ENCODE measurements at places on chromosomes 2 and 18.
A peak's percentile ranks its signal among the peaks of the same experiment; 100 is the strongest.

GRCh38 chr2:44778671-44779476 lies 162.6 kb upstream of the SIX3 start:
- peaks cover 16% of the 10 kb centered on the region for H3K27me3 ChIP-seq
- no peaks in the 10 kb centered on the region for H3K36me3 ChIP-seq
- H3K4me3 ChIP-seq: no peak overlapping the region
- DNase-seq: peak; percentile 12
- no peak overlapping the region for H3K27ac ChIP-seq
- no peaks in the 10 kb centered on the region for H3K4me1 ChIP-seq

DNA sequence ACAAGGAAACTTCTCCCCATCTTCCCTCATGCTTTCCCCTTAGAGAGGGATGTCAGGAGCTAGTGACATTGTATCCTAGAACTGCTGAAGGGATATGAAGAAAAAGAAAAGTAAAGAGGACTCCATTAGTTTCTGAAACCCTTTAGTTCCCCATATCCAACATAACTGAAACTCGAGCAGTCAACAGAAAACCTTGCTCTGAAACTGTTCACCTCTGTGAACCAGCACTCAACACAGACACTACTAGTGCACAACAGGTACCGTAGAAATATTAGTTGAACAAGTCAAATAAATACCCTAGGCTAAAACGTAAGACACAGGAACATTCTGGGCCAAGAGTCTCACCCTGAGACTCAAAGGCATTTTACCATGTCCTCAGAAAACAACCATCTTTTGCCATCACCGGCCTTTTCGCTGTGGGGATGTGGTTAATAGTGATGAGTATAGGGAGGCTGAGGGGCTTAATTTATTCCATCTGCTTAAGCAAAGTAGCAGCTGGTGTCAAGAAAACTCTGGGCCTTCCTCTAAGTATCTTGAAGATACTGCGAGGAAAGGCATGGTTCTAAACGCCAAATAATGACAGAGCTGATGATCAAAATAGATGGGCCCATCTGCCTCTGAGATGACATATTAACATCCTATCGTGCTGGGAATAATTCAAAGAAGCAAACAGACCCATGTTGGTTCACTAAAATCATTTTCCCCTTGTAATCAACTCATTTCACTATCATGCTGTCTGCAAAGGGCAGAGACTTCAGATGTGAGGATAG lies 156.8 kb downstream of the STK39 start:
- DNase-seq: no peak
- no peaks in the 10 kb centered on the region for H3K36me3 ChIP-seq
- peaks cover 17% of the 10 kb centered on the region for H3K4me1 ChIP-seq
- H3K4me3 ChIP-seq: no peak overlapping the region

DNA sequence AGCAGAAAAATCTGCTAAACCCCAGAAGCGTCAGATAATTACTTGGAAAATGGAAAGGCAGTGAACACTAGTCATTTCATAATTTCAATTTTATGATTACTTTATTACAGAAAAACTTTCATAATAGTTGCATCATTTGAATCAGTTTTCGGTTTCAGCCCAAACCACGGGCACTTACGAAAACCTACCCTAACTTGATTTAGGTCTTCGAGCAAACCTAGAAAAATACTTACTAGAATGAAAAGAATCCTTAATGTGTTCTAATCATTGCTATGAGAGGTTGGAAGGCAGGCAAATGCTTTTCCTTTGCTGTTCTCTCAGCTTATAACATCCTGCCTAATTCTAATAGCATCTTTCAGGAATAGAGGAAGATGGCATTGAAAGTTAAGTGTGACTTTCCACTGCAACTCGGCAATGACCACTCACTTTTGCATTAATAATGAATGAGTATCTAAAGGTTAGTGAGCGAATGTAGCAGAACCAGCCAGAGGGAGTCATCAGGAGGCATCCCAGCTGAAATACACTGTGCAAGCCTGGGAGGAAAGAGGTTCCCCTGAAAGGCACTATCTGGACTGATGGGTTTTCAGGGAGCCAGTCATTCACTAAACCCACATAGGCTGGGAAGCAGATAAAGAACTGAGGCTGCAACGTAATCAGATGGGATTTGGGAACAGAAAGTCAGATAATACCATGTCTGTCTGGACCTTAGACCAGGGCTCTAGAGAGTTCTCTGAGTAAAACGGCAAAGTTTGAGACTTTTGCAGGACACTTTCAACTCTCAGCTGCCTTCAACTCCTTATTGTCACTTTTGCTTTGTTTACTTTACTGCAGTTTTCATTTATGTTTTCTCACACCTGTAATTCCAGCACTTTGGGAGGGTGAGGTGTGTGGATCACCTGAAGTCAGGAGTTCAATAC lies 520.8 kb downstream of the RNF144A start:
- H3K27ac ChIP-seq: peak overlapping the region; percentile 98
- H3K4me3 ChIP-seq: peak overlapping the region; percentile 88
- no peaks in the 10 kb centered on the region for H3K27me3 ChIP-seq
- peaks cover 86% of the 10 kb centered on the region for H3K4me1 ChIP-seq
- H3K36me3 ChIP-seq: peaks cover 41% of the 10 kb centered on the region

- H3K27ac ChIP-seq: no peak overlapping the region
- H3K4me3 ChIP-seq: no peak overlapping the region
- H3K36me3 ChIP-seq: no peaks in the 10 kb centered on the region
- H3K27me3 ChIP-seq: no peaks in the 10 kb centered on the region
Observed at GRCh38 chr18:58336605-58337004, 292.3 kb downstream of the ALPK2 start.

DNA sequence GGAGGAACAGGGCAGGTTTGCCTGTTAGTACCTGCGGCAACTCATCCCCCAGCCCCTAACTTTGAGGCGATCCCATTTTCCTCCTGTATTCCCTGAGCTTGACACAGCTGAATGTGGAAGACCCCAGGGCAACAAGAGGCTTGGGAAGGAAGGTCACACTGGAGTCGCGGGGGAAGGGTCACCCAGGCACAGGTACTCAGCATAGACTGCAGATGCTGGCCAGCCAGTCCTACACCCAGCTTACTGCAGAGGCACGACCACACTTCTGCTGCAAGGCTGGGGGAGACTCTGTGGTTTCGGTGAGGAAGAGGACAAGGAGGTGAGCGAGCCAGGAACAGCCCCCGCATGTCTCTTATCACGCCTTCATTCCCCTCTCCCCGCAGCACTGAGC lies 91.5 kb downstream of the MALT1 start:
- peaks cover 15% of the 10 kb centered on the region for H3K4me1 ChIP-seq
- no peak for DNase-seq
- no peak overlapping the region for H3K27ac ChIP-seq
- H3K27me3 ChIP-seq: peaks cover 32% of the 10 kb centered on the region
- H3K4me3 ChIP-seq: no peak overlapping the region

- H3K36me3 ChIP-seq: no peaks in the 10 kb centered on the region
- H3K27me3 ChIP-seq: no peaks in the 10 kb centered on the region
- peaks cover 8% of the 10 kb centered on the region for H3K4me1 ChIP-seq
- no peak overlapping the region for H3K4me3 ChIP-seq
- no peak overlapping the region for H3K27ac ChIP-seq
Observed at GRCh38 chr2:65062843-65063825, 6.9 kb downstream of the CEP68 start.

GRCh38 chr2:8202132-8202531 lies 479.7 kb upstream of the ID2 start:
- no peak overlapping the region for H3K4me3 ChIP-seq
- H3K27ac ChIP-seq: no peak overlapping the region
- H3K27me3 ChIP-seq: no peaks in the 10 kb centered on the region

- peaks cover 16% of the 10 kb centered on the region for H3K27me3 ChIP-seq
- peaks cover 10% of the 10 kb centered on the region for H3K36me3 ChIP-seq
- DNase-seq: no peak
- no peaks in the 10 kb centered on the region for H3K4me1 ChIP-seq
- H3K4me3 ChIP-seq: no peak overlapping the region
Observed at GRCh38 chr18:63765837-63766236, 9.4 kb upstream of the SERPINB7 start.

- H3K27me3 ChIP-seq: peaks cover 39% of the 10 kb centered on the region
- DNase-seq: no peak
- no peak overlapping the region for H3K4me3 ChIP-seq
- no peak overlapping the region for H3K27ac ChIP-seq
- no peaks in the 10 kb centered on the region for H3K36me3 ChIP-seq
Observed at GRCh38 chr2:219709331-219709761, 81.9 kb downstream of the SLC4A3 start.

DNA sequence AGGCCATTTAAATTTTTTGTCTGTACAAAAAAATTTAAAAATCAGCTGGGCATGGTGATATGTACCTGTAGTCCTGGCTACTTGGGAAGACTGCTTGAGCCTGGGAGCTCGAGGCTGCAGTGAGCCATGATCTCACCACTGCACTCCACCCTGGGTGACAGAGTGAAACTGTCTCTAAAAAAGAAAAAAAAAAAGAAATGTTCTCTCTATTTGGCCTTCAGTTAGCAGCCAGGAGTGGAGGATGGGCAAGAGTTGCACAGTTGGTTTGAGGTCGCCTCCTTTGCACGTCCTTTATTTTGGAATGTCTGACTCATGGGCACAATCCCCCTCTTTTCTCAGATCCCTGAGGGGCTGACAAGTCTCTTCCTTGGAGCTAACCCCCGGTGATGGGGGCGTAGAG lies 26.3 kb downstream of the ITM2C start:
- no peaks in the 10 kb centered on the region for H3K36me3 ChIP-seq
- H3K4me3 ChIP-seq: no peak overlapping the region
- H3K27ac ChIP-seq: no peak overlapping the region
- peaks cover 45% of the 10 kb centered on the region for H3K27me3 ChIP-seq
- peaks cover 9% of the 10 kb centered on the region for H3K4me1 ChIP-seq

DNA sequence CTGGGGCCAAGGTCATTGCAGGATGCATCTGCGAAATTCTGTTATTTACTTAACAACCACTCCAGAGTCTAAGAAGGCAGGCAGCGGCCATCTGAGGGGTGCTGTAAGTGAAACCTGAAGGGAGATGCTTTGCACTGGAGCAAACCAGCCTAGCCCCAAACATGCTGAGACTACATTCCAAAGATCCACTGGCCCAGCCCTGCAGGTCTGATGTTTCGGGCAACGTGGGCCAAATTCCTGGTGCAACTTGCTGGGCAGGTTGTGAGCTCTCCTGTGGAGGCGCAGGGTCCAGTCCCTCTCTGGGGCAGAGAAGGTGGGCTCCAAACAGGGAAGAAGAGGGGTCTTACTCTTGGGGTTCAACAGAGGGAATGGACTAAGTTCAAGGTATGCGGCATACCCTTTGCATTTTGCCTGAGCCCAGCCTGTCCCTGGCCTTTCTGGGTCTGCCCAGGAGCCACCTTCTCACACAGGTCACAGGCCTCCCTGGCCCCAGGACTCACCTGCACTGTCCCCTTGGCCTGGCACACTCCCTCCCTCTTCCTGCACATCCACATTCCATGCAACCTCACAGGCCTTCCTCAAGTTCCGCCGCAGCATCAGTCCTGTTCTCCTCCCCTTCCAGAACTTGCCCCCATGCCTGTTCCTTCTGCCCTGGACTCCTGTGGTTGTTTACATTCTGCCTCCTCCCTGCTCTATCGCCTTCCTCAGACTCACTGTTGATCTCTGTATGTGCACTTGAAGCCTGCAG lies 5.1 kb upstream of the MAL start:
- DNase-seq: peak; percentile 44
- H3K4me1 ChIP-seq: no peaks in the 10 kb centered on the region
- no peaks in the 10 kb centered on the region for H3K36me3 ChIP-seq
- H3K27me3 ChIP-seq: peaks cover 28% of the 10 kb centered on the region
- H3K4me3 ChIP-seq: no peak overlapping the region

GRCh38 chr2:201909961-201910361 lies 103.6 kb downstream of the CDK15 start:
- no peak overlapping the region for H3K27ac ChIP-seq
- no peaks in the 10 kb centered on the region for H3K36me3 ChIP-seq
- H3K27me3 ChIP-seq: peaks cover 10% of the 10 kb centered on the region
- DNase-seq: no peak
- peak overlapping the region; percentile 62 for H3K4me3 ChIP-seq

DNA sequence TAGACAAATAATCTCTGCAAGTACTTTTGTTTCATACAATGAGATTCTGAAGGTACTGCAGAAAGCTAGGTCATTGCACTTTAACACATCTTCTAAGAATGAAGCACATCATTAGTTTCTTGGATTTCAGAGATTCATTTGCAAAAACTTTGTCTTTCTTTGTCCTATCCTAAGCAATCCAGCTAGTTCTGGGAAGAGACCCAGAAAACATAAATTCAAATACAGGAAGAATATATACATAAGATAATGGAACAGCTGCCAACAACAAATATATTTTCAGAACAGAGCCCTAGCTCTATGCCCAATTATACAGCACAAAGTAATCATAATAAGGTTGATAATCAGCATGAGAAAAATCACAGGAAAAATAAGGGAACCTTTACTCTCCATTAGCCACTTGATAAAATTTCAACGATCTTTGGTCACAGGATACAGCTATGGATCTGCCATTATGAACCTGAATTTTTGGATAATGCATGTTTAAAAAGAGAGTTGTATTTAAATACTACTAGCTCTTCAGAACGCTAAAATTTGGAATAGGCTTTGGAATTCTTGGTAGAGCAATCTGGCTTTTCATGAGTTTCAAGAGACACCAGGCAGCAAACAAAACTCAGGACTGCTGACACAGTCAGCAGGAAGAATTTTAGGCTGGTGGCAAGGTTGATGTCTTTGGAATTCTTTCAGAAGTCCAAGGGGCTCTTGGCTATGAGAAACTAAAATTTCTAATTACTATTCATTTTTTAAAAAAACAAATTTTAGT lies 250.4 kb upstream of the SMIM21 start:
- DNase-seq: no peak
- peaks cover 27% of the 10 kb centered on the region for H3K27me3 ChIP-seq
- H3K27ac ChIP-seq: no peak overlapping the region
- no peaks in the 10 kb centered on the region for H3K4me1 ChIP-seq
- H3K4me3 ChIP-seq: no peak overlapping the region

GRCh38 chr18:62964432-62964831 lies 249.1 kb downstream of the PHLPP1 start:
- no peak for DNase-seq
- H3K27me3 ChIP-seq: no peaks in the 10 kb centered on the region
- H3K36me3 ChIP-seq: no peaks in the 10 kb centered on the region
- no peak overlapping the region for H3K4me3 ChIP-seq
- H3K27ac ChIP-seq: no peak overlapping the region

- H3K27ac ChIP-seq: no peak overlapping the region
- no peak for DNase-seq
Observed at GRCh38 chr2:46850742-46851141, 64.9 kb downstream of the MCFD2 start.

DNA sequence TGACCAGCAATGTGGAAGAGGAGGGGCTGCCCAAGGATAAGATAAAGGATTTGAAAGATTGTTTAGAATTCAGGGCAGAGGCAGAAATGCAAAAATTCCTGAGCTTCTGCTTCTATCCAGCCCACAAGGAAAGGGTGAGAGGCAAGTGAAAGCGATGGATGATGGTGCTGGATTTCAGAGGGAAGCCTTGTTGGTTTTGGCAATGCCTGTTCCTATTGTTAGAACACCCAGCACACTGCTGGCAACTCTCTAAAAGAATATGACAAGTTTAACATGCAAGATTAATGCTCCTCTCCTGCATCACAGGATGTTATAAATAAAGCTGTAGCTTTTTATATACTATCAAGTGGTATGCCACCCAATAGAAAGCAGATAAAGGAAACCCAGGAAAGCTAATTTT lies 92.6 kb downstream of the ZNF385B start:
- no peaks in the 10 kb centered on the region for H3K36me3 ChIP-seq
- peaks cover 3% of the 10 kb centered on the region for H3K27me3 ChIP-seq
- no peak for DNase-seq
- H3K4me1 ChIP-seq: no peaks in the 10 kb centered on the region
- H3K27ac ChIP-seq: no peak overlapping the region

- H3K4me1 ChIP-seq: no peaks in the 10 kb centered on the region
- H3K36me3 ChIP-seq: peaks cover 10% of the 10 kb centered on the region
- H3K27me3 ChIP-seq: no peaks in the 10 kb centered on the region
- no peak overlapping the region for H3K4me3 ChIP-seq
Observed at GRCh38 chr2:228613133-228613850, 431.8 kb upstream of the SPHKAP start.

- peaks cover 4% of the 10 kb centered on the region for H3K27me3 ChIP-seq
- H3K4me1 ChIP-seq: no peaks in the 10 kb centered on the region
- no peak for DNase-seq
- H3K4me3 ChIP-seq: no peak overlapping the region
- H3K36me3 ChIP-seq: no peaks in the 10 kb centered on the region
Observed at GRCh38 chr18:10304853-10305252, 149.6 kb upstream of the APCDD1 start.

All from natural killer cell treated with Interleukin-12 subunit alpha and Interleukin-12 subunit beta and Interleukin-15 and Interleukin-18, amount 100 ng/mL, for 72 hours (primary cell).